ENCODE measurements at places on chromosomes 1 and 21.

- no peak for DNase-seq
Observed at GRCh38 chr1:226600254-226600653, 51.7 kb downstream of the STUM start.

- DNase-seq: no peak
Observed at GRCh38 chr1:60670302-60670701, 412.1 kb upstream of the NFIA start.

DNA sequence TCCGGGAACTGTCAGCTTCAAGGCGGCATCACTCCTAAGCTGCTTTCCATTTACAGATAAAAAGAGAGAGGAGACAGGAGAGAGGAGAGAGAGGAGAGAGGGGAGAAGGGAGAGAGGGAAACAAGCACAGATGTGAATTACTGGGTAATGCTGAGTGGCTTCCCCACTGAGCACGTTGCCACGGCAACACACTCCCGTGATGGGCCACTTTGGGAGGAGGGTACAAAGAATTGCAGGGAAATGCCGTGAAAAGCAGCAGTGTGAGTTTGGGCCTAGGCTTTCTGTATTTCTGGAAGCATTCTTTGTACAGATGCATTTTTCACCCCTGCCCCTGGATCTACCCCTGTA is 128.0 kb upstream of the IRF2BP2 start:
- no peak for DNase-seq

DNA sequence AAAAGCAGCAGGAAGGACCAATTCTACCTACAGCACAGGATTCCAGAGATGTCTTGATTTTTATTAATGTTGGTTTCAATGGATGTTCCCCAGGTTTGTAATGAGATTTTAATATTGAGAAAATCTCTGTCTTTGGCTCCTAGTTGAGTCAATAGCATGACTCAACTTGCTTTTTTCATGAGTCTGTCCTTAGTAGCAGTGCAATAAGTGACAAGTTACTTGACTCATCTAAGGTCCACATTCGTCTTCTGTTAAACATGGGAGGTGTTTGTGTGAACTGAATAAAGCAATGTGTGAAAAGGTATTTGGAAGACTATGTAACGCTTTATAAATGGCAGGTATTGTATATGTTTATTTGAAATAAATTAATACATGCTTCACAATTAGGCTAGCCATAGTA is 645.0 kb upstream of the PTBP2 start:
- DNase-seq: no peak

DNA sequence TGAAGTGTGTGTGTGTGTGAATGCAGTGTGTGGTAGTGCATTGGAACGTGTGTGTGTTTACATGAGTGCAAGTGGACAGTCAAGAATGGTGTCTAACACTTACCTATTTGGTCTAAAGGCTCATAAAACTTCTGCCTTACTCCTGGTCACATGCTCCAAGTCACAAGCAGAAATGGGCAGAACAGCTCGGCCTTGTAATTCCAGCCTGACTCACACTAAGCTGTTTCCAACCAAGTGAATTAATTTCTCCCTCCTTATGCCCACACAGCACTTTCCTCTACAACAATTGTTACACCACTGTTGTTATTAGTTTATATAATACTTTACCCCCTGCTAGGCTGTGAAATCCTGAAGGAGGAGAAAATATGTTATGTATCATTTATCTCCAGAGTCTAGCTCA is 43.8 kb downstream of the DDR2 start:
- no peak for DNase-seq

GRCh38 chr1:151504252-151504651 is 6.9 kb upstream of the CGN start:
- DNase-seq: no peak

- no peak for DNase-seq
Observed at GRCh38 chr1:55947446-55947845, 631.9 kb downstream of the PLPP3 start.
